ENCODE measurements at places on chromosomes 3 and 15. TPM values are rescaled to one million over a fixed set of nuclear protein-coding genes. Genes with fewer than 3 reads are reported as not detected.

GRCh38 chr3:104474011-104474410 is 892.7 kb upstream of the ALCAM start:
- no peak for DNase-seq

DNA sequence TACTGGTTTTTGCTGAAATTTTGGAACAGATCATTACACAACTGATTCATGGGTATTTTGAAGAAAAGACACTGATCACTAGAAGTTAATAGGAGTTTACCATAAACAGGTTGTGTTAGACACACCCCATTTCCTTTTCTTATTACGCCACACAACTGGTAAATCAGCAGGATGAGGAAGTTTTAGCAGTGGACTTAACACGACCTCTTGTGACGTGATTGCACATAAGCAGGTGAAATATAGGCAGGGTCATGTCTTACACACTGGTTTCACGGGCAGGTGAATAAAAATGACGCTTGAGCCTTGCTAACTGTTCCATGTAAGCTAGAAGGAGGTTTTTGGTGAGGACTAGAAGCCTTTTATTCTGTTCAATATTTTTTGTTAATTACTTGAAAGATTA is 27.1 kb upstream of the TPRG1 start:
- DNase-seq = peak; percentile 64

DNA sequence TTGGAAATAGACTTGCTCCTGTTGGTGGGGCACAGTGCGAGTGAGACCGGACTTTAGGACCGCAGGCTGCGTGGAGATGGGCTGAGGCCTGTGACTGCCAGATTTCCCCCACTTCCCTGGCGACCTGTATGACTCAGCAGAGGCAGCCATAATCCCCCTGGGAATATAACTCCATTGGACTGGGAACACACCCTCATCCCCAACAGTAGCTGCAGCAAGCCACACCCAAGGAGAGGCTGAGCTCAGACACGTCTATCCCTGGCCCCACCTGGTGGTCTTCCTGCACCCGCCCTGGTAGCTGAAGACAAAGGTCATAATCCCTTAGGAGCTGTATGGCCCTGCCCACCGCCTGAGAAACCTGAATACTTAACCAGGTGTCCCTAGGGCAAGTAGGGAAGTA is 42.6 kb downstream of the DZIP1L start:
- DNase-seq = no peak

Gene SLC28A2
- not detected for total RNA-seq

GRCh38 chr3:157083824-157084223 is 76.1 kb downstream of the CCNL1 start:
- no peak for DNase-seq

Gene CCDC54
- not detected for total RNA-seq

- DNase-seq = peak; percentile 97
Observed at GRCh38 chr3:158659454-158660237, 12.8 kb downstream of the LXN start.
